ENCODE measurements at places on chromosomes 4 and X.
A peak's percentile ranks its signal among the peaks of the same experiment; 100 is the strongest.

DNA sequence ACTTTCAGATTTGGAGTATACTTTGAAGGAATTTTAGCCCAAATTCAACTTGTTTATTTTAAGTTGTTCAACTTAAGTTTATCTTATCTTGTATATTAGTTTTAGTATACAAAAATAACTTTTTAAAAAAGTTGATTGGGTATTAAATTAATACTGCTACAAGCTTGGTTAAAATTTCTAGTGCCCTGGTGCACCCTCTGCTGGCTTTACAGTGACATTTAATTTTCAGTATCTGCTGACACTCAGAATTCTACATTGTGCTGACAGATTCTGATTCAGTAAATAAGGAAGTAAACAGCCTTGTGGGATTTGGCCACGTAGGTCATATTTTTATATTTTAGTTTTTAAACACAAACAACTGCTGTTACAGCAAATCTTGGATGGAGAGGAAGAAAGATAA is 2.9 kb downstream of the EDA start:
- DNase-seq = no peak

DNA sequence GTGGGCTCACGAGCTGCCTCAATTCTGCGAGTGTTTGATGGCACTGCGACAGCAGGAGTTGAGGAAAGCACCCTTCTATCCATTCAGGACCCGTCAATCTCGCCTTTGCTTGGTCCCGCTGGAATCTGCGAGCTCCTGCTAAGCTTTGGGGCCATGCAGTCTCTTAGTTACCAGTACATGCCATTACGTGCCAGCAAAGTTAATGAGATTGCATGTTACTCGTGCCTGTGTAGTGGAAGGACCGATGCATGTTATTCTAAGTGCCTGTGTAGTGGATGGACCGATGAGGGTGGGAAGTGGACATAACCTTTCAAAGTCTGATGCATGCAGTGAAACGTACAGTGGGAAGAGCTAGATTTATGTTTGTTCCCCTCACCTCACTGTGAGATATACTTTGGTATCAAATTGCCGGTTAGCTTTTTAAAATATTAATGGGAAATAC is 569 bp downstream of the RPS3A start:
- DNase-seq = no peak

- DNase-seq = peak; percentile 76
These were observed 287.8 kb downstream of the RAPGEF2 start for GRCh38 chr4:159390648-159391047.

GRCh38 chr4:74474345-74475090 is 29.6 kb downstream of the AREG start:
- no peak for DNase-seq

- no peak for DNase-seq
These were observed 557.7 kb upstream of the SLIT2 start for GRCh38 chr4:19693936-19694570.

- DNase-seq = peak; percentile 7
These were observed 23.8 kb downstream of the FLNA start for GRCh38 chrX:154350429-154351182.

GRCh38 chrX:16205840-16206239 is 38.6 kb downstream of the MAGEB17 start:
- no peak for DNase-seq

DNA sequence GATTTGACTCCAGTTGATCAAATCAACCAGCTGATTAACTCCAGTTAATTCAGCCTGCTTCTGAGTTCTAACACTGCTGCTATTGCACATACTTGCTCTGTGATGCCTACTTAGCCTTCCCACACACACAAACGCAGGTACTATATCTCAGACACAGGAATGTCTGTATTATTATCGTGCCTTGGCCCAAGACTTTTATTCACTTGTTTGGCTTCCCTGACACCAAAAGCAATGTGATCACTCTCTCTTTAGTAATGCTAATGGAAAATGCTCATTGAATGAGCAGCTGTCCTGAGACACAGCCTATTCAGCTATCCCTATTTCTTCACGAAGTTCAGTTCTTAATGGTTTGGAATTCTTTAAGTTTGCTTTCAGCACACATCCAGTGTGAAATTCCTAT is 356.4 kb upstream of the CXorf51A start:
- DNase-seq = no peak

GRCh38 chrX:11305641-11306040 is 12.4 kb downstream of the AMELX start:
- DNase-seq = no peak

DNA sequence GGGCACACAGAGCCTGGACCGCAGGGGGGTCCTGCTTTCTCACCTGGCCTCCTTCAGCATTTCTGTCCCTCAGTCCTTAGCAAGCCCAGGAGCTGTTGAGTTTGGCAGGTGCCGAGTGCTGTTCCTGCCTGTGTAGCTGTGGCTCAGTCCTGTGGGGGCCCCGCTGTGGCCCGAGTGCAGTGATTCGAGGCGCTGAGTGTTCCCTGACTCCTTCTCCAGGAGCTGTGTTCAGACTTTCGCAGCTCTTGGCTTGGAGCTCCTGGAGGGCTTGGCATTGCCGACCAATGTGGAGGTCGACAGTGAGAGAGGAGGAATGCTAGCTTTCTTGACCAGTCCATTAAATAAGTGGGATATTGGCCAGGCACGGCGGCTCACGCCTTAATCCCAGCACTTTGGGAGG is 50.1 kb upstream of the MSANTD1 start:
- DNase-seq = no peak

DNA sequence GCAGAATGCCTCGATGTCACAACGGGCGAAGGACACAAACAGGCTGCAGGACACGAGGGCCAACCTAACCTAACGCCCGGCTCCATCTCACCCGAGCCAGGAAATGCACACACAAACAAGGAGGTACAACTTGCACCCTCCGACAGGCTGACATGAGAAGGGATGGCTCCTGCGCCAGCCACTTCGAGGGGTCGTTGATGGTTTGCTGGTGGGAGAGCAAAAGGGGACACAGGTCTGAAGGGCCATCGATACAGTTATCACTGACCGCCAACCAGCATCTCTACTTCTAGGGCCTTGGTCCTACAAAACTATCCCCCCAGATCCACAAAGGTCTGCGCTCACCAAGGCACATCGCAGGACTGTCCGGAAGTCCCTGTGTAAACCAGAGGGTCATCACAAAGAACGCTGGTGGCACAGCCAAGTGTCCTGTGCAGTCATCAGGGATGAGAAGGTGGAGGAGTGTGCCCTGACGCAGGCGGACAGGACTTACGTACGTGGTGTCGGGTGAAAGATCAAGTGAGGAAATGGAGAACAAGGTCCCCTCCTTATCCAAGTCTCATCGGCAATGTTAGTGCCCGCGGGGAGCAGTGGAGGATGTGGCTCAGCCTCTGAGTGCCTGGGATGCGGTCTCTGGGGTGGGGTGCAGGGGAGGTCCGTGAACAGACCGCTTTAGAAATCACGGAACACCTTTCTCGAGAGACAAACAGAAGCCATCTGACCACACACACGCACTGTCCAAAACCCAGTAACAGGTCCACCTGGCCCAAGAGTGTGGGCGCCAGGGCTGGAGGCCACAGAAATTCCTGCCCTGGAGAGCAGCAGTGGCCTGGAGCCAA is 7.0 kb downstream of the MXD4 start:
- DNase-seq = no peak

DNA sequence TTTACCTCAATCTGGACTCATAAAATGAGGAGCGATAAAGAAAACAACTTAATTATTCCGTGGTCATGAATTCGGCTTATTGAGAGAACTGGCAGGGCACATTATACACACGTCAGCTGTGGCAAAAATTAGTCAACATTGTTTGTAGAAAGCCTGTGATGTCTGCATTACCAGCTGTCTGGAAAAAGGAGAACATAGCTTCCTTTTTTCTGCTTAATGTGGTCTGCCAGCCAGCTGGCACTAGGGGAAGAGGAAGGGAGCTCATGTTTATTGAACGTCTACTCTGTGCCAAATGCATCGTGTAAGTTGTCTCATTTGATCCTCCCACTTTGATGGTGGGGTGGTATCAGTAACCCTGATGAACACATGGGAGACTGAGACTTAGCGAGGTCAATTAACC is 367.6 kb downstream of the ARHGAP24 start:
- no peak for DNase-seq

DNA sequence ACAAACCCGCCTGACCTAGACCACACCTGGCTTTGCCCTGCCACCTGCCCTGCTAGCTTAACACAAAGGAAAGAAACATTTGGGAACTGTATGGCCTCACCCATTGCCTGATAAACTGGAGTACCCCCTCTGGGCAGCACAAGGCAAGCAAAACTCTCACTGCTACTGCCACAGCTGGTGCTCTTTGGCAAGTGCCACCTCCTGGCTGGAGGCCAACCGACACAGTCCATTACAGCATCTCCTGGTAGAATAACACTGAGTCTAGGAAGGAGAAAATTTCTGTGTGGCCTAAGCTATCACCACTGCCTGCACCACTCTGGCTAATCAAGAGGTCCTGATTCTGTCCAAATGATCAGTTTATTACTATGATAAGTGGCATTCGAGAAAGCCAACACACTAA is 18.9 kb upstream of the SPANXN3 start:
- DNase-seq = no peak

GRCh38 chr4:168781926-168782325 is 228.1 kb downstream of the CBR4 start:
- no peak for DNase-seq

DNA sequence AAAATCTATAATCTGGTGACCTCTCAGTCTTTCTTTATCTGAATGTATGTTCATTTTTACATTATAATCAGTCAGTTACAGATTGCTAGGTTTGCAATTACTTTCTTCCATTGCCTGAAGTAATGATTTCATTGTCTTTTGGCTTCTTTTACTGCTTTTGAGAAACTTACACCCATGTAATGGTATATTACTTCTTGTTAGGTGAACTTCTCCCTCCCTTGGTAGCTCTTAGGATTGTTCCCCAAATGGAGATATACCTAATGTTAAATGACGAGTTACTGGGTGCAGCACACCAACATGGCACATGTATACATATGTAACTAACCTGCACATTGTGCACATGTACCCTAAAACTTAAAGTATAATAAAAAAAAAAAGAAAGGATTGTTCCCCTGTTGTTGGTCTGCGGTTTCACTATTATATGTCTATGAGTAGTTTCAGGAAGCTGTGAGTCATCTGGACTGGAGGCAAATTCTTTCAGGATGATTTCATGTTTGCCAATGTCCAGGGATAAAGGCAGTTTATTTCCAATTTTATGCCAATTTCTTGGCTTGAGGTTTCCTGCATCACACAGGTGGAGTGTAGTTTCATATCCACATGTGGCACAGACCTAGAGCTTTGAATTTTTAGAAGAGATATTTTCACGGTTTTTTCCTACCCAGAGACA is 21.8 kb downstream of the SPANXC start:
- peak; percentile 82 for DNase-seq

GRCh38 chr4:32189130-32189529 is 1469.0 kb downstream of the PCDH7 start:
- DNase-seq = no peak

- no peak for DNase-seq
These were observed 173.0 kb downstream of the GPC3 start for GRCh38 chrX:133812402-133812801.

- no peak for DNase-seq
These were observed 43.2 kb upstream of the PNPLA4 start for GRCh38 chrX:7970428-7970827.

DNA sequence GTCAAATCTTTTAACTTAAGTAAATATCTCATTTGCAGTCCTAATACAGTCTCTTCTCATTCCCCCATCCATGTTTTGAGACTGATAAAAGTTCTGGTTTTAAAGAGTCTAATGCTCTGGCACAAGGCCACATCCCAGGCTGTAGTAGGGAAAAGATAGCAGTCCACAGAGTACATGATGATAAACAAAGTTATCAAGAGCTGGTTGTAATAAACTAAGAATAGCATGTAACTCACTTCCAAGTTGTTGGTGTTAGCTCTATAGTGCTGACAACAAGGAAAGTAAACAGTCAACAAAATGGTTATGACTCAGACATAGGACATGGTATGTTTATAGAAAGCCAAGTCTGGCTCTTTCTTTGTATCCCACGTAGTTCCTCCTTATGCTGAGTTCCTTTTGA is 21.8 kb upstream of the AREG start:
- DNase-seq = no peak

DNA sequence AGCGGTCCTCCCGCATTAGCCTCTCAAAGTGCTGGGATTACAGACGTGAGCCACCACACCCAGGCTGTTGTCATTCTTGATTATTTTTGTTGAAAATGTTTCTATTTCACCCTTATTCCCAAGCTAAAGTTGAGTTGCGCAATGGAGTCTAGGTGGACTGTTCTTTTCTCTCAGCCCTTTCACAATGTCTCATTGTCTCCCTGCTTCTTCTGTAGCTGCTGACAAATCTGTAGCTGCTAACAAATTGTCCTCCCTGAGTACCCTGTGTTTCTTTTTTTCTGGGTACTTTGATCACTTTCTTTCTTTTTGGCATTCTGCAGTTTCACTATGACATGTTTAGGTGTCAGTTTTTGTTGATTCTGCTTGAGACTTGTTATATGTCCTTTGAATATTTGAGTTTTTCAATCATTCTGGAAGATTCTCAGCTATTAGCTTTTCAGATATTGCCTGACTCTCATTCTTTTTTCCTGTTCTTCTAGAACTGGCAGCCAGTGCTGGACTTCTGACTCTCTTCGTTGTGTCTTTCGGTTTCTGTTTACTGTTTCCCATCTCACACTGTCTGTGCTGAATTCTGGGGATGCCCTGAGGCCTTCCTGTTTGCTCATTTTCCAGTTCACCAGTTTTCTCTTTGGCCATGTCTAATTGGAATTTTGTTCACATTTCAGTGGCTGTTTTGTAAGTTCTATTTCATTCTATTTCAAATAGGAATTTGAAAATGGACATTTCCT is 6.6 kb downstream of the ABCD1 start:
- DNase-seq = peak; percentile 62

DNA sequence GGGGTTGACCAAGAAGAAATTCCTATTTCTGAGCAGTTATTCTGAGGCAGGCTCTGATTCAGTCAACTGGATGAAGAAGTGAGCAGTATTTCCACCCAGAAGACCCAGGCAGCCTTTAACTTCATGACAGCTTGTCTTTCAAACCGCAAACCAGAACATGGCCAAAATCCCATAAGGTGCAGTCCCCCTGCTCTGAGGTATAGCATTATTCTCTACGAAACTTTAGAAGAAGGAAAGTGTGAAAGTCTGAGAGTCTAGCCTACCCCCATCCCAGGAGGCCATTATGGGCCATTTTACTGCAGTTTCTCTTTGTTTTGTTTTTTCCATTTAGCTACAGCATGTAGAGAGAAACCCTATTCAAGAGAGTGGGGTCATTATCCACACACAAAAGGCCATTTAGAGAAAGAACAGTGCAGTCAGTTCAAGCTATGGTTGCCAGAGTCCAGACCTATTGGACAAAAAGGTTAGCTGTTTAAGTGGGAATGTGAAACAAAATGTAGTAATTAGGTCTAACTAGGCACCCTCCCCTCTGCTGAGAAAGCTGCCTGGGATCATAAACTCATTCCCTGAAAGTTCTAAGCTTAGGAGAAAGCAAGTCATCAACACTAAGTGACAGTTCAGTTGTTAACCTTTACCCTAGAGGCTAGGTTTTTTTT is 52.1 kb upstream of the RASGEF1B start:
- DNase-seq = no peak

GRCh38 chr4:8874896-8875680 is 3.4 kb upstream of the HMX1 start:
- no peak for DNase-seq

GRCh38 chrX:129636175-129636681 is 18.5 kb downstream of the APLN start:
- DNase-seq = no peak

GRCh38 chrX:135695471-135695870 is 18.0 kb upstream of the CT45A1 start:
- DNase-seq = no peak
